ENCODE measurements at places on chromosomes 12 and 14.

DNA sequence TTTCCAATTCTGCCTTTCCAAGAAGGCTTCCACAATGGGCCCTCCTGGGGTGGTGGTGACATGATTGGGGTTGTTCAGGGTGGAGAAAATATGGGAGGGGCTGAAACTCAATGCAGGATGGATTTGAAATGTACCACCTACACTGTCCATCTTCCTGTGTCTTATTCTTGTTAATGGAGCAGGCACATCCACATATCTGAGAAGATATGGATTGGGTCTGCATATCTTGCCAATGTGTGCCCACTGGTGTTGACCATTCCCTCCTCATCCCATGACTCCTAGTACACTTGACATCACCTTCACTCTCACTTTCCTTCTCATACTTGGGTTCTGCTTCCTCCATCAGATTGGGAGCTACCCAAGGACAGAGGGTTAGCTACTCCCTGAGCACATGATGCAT is 7.2 kb downstream of the KRT76 start:
- DNase-seq = no peak

DNA sequence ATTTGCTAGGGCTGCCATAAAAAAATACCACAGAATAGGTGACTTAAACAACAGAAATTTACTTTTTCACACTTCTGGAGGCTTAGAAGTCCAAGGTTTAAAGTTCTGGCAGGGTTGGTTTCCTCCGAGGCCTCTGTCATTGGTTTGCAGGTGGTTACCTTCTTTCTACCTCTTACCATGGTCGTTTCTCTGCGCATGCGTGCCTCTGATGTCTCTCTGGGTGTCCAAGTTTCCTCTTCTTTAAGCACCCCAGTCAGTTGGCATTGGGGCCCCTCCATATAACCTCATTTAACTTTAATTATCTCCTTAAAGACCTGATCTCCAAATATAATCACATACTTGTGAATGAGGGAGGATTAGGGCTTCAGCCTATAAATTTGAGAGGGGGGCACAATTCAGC is 103.2 kb downstream of the SLC15A5 start:
- no peak for DNase-seq

- DNase-seq = no peak
Observed at GRCh38 chr14:90850487-90850886, 34.3 kb upstream of the TTC7B start.

- no peak for DNase-seq
Observed at GRCh38 chr14:68807148-68807600, 14.3 kb upstream of the ZFP36L1 start.

DNA sequence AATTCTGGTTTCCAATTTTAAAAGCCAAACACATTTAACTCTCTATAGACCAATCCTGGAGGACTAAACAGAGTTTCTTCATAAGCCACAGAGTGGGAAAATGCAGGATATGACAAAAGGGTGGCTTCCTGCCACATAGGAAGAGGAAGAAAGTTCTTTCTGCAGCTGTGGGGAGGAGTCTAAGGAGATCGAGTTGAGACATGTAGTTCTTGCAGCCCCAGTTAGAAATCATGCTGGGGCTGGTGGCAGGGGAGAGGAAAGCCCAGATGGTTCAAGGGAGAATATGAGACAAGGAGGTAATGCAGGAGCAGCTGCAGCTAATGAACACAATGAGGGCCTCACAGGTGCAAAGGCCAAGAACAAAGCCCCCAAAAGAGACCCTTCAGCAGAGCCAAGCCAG is 85.0 kb upstream of the ARID2 start:
- DNase-seq = no peak
